ENCODE measurements at places on chromosomes 2 and 18.

- DNase-seq, result no peak
Measured at GRCh38 chr2:188979187-188980114, 5.3 kb downstream of the COL3A1 start.

GRCh38 chr2:239277401-239278085 is 123.3 kb downstream of the HDAC4 start:
- DNase-seq, result no peak

DNA sequence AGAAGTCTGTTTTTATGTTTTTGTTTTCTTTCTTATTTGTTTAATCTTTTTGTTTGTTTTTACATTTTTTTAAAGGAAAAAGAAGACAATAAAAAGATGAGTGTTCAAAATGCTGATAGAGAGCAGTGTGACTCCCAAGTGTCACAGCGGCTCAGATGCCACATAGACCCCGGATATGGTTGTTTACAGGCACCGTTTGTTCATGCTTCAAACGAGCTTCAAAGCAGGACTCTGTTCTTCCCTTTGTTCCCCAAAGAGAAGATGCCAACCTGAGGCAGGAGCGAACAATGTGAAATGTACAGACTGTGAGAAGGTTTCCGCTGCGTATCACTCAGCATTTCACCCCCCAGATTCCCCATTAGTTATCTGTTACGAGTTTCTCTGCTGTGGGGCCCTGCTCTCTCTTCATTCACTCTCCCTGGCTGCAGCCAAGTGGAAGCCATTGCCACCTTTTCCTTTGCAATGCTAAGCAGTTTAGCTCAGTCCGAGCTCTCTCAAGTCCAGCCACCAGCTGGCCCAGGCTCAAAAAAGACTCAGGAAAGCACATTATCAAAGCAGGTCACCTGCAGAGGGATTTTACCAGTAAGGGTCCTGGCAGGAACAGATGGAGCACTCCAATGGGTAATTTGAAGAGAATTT is 36.4 kb upstream of the PHLPP1 start:
- DNase-seq, result no peak

- DNase-seq, result no peak
Measured at GRCh38 chr2:145058457-145058856, 538.5 kb upstream of the ZEB2 start.

- DNase-seq, result no peak
Measured at GRCh38 chr2:5367321-5367720, 324.9 kb upstream of the SOX11 start.

DNA sequence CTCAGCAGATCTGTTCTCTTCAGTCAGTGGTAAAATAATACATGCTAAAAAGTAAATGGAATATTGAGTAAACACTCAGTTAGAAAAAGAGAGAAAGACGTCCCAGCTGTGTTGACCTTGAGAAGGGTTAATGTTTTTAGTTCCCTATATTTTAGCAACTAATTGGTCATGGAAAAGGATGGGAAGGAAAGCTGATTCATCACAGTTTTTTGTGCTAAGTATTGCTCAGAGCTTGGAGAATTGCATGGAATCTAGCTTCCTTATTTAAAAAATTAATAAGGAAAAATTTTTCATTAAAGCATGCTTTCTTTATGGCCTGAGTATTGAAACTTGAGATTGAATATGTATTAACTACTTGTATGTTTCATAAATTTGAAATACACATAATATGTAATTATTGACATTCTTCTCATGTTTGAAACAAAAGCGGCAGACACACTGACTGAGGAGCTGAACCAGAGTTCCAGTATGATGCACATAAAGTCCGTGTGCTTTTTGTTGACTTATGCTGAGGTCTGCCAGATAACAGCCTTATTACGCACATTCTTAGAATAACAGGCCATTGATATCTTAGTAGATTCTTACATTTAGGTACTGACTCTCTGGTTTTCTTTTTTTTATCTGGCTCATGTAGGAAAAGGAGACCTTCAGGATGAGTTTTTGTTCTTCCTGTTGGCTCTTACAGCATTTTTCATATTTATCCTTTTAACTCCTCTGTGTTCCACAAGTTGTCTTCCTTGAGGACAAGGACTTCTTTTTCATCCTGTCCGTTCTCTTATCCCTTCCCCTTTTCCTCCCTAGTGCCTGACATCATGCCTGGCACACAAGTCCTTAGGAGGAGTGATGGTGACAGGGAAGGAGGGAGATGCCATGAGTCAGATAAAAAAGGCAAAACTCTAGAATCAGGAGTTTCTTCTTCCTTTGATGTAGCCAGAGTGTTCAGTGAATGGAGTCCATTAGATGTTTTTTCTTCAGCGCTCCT is 194.1 kb downstream of the PTPRM start:
- no peak for DNase-seq

DNA sequence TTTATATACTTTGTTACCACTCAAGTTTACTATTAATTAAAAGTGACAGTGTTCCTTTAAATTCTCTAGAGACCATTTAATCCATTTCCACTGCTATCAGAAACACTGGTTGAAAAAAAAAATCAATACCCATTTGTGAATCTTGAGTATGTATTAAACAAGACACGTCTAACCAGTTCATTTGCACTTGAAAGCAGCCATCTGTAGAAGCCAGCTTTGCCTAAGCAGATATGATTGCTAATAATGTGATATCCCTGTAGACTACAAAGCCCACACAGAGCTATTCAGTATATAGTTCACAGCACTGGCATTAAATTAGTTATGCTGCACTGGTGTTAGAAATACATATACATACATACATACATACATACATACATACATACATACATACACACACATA is 111.8 kb upstream of the SP3 start:
- no peak for DNase-seq

GRCh38 chr2:226131299-226131784 is 668.3 kb downstream of the IRS1 start:
- no peak for DNase-seq

GRCh38 chr2:240998706-240998994 is 232 bp downstream of the SNED1 start:
- DNase-seq, result no peak

- DNase-seq, result no peak
Measured at GRCh38 chr2:60463249-60463648, 90.2 kb downstream of the BCL11A start.

- DNase-seq, result no peak
Measured at GRCh38 chr18:48084041-48084757, 153.7 kb upstream of the SMAD2 start.

- no peak for DNase-seq
Measured at GRCh38 chr2:36459725-36460137, 104.2 kb downstream of the CRIM1 start.
